ENCODE measurements at places on chromosomes 5 and 9.

GRCh38 chr9:98381311-98382103 is 126.1 kb upstream of the TBC1D2 start:
- DNase-seq: no peak

GRCh38 chr9:135180586-135180985 is 93.1 kb downstream of the OLFM1 start:
- no peak for DNase-seq

GRCh38 chr9:130629443-130630070 is 34.8 kb upstream of the PRDM12 start:
- DNase-seq: no peak

GRCh38 chr5:3380689-3381088 is 214.9 kb upstream of the IRX1 start:
- DNase-seq: no peak

GRCh38 chr5:36276864-36277263 is 24.8 kb downstream of the RANBP3L start:
- DNase-seq: no peak

DNA sequence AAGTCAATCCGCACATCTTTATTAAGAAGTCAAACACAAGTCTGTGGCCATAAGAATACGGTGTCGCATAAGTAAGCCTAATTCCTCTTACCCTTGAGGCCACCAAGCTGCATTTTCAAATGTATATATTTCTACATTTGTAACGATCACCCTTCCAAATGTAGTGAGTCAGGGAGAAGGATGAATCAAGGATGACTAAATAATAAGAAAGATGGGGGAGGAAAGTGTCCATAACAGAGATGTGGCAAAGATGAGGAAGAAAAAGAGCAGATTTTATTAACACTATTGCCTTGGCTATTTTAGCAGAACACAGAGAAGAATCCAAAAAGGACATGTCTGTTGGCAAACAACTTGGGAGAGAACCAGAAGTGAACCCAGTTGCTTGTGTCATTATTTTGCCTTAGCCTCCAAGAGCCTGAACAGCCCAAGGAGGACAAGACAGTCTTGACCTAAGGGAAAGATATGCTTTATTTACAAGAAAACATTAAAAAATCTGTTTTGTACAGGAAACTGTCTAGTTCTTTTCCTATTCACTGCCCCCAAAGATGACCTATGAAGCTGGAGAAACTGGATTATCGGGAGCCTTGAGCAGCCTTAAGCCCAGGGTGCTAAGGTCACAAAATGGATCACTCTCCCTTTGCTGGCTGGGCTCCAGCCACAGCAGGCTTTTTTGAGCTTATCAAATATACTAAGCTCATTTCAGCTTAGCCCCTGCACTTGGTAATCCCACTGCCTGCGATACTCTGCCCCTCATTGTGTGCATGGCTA is 101.5 kb downstream of the PLCXD3 start:
- peak; percentile 29 for DNase-seq

DNA sequence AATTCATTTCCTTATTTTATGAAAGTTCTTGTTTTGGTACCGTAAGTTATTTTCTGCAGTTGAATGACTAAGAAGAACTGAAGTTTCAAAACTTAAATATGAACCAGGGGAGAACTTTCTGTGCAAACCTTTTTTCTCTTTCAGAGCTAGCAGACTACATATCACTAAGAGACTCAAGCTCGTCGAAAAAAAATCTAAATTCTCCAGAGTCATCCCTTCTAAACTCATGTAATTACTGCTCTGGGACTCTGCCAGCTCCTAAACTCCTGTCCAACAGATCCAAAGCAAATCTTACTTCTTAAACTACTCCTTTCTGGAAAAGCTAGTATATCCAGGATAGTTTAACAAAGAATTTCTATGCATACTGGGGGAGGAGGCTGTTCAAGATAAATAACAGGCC is 87.0 kb upstream of the NR5A1 start:
- DNase-seq: no peak

DNA sequence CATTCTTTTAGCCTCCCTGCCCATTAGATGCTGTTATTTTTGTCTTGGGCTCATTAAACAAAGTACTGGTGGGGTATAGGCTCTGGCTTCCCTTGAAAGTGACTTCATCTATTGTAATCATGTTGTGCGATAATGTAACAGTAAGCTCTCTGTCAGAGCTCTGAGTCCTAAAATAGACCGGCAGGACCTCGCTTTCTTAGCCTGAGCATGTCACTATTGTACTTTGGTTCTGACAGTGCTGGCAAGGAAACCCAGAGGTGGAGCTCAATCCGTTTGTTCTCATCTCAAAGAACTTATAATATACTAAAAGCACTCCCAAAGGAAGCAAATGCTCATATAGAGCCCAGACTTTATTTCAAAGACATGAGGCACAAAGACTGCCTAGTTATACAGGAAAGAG is 339.1 kb upstream of the CCNH start:
- DNase-seq: no peak
